Stimulated activated CD4-positive, alpha-beta T cell treated with anti-CD3 and anti-CD28 coated beads, TNF-alpha, amount 100 ng/mL, for 24 hours (primary cell): ENCODE measurements at places on chromosomes 13 and 19.

DNA sequence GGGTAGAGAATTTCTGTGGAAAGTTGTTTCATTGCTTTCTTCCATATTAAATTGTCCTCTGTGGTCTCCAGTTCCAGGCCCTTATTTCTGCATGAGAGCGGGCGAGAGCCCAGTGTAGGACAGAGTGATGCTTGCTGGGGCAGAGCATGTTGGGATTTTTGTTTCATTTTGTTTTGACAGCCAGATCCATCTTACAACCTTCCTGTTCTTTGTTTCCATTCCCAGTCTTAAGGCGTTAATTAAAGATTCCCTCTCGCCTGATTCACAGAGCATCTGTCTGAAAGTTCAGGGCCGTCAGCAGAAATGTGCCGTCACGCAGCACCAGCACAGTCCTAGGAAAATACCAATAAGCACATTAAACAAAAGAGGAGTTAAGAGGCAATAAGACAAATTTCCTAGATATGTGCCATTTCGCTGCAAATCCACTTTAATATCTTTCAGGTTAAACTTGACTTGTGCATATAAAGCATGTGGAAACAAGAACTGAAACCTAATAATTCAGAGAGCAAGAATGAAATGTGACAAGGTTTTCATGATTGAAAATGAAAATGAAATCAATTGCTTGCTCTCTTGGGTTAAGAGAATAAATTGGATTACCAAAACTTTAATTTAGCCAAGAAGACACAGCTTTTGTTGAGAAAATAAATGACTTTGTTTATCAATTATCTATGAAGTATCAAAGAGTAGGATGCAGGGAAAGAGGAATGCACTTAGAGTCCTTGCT, 210.7 kb upstream of the SLC10A2 start:
- no peak for DNase-seq

DNA sequence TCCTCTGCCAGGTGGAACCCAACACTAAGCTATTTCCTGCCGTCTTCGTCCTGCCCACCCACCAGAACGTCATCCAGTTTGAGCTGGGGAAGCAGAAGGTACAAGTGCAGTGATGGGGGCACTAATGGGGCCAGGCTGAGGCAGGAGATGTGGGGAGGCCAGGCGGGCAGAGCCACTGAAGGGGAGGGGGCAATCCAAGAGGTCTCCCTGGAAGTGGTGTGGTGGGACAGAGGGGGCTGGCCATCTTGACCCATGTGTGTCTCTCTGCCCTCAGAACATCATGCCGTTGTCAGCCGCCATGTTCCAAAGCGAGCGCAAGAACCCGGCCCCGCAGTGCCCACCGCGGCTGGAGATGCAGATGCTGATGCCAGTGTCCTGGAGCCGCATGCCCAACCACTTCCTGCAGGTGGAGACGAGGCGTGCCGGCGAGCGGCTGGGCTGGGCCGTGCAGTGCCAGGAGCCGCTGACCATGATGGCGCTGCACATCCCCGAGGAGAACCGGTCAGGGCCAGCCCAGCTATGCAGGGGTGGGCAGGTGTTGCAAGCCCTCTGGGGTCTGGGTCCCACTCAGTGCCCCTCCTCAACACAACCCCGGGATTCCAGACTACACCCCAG, 49.6 kb downstream of the RYR1 start:
- DNase-seq: no peak

DNA sequence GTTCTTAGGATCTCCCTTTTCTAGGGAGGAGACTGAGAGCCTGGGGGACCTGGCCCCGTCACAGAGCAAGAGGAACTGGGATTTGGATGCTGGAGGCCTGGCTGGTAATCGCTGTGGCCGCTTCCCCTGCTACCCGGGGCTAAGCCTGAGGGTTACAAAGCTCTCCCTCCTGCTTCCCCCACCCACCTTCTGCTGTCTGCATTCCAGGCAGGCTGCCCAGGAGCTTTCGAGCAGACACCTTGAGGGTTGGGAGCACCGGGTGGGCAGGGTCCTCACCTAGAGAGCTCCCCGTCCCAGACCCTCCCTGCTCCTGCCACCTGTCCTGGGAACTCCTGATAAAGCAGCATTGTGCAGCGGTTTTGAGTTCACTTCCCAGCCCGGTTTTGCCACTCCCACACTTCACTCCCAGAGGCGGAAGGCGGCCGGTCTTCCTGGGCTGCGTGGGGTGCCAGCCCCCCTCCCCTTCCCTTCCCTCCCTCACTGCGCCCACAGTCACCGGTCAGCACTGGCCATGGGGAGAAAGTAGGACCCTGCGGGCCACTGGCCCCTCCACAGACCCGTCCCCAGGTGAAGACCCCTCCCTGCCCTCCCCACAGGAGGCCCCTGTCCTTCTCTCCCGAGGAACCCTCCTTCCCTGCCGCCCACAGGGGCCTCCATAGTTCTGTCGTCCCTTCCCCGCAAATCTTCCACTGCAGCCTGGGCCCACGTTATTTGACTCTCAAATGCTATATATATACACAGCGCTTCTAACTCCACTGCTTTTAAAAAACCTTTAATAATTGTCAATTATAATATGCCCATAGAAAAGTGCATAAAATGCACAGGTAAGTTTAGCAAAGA, 8.1 kb downstream of the PAK4 start:
- DNase-seq: no peak

DNA sequence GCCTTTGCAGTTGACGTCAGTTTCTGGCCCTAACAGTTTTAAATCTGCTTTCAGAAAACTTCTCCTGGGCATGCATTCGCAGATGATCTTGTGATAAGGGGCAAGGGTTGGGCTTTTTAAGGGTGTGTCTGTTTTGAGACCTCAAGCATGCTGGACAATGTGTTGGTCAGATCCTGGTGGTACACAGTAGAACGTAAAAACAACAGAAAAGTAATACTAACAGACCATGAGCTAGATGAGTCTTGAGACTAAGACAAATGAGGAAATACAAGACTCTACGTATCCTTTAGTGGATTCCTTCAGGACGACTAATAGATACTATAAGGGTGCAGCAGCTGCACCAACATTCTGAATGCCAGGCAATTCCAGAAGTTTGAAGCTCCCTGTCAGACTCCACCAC, 237.6 kb downstream of the DNAJC15 start:
- no peak for DNase-seq

DNA sequence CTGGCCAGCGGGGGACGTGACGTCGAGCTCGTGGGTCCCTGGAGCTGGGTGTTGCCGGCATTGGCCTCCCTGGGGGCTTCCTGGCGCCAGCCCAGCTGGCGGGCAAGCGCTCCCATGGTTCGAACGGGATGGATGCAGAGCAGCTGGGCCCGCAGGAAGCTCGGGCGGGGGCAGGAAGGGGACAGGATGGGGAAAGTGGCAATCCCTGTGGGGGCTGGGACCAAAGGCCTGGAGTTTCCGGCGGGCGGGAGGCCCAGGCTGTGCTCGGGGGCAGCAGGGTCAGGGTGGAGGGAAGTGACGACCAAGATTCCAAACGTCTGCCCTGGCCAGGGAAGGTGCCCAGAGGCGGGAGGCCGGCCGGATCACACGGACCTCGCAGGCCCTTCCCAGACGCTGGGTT, 19.3 kb downstream of the PALM start:
- DNase-seq: no peak

DNA sequence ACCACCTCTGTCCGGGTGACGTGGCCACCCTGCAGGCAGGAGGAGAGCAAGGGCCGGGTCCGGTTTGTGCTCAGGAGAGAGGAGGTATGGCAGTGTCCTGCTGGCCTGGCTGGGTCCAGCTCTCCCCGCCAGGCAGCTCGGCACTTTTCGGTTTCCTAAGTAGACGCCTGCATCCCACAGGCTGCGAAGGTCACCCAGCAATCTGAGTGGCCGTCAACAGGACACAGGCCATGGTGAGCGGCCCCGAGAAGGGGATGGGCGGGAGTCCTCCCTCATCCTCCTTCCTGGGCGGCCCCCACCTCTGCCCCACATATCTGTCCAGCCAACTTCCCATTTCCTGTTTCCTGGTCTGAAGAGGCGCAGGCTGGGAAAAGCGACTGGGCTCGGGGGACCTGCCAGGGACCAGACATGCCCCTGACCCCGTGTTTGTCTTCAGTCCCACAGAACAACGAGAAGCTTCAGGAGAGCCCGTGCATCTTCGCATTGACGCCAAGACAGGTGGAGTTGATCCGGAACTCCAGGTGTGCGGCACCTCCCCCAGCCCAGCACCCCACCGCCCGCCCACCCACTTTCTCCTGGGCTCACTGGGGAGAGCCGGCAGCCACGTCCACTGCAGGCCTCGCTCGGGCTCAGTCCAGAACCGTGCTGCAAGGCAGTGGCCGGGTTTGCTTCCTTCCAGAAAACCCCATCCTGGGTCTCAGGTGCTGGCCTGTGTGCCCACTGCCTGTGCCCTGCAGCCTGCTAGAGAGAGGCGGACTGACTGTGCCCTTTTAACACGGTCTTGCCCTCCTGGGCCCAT, 16.3 kb downstream of the PIAS4 start:
- no peak for DNase-seq

- DNase-seq: no peak
These were observed 40.9 kb downstream of the ATP7B start for GRCh38 chr13:51970349-51970748.

DNA sequence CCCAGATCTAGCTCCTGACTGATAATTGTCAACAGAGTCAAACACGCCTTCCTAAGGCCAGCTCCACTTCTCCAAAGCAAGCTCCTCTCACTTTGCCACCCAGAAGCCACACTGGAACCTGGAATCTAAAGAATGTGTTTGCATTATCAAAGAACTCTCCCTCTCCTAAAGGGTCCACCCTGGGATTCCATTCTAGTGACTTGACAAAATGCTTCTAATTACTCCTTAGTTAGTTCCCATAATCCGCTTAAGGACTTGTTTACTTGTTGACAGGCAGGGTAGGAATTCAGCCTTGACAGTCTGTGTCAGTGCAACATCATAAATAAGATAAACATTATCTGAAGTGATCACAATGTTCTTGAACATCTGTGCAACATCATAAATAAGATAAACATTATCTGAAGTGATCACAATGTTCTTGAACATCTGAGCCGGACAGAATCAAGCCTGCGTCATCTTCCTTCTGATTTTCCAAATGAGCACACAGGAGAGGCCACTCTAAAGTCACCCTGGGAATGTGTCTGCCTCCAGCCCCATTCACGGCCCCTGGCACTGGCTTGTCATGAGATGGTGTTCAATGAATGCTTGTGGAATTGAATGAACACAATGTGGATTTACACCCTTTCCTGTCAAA, 512.1 kb downstream of the IRS2 start:
- DNase-seq: no peak

GRCh38 chr19:17687141-17687856, 855 bp downstream of the UNC13A start:
- DNase-seq: no peak

- no peak for DNase-seq
These were observed 423.4 kb downstream of the RFC3 start for GRCh38 chr13:34241332-34241731.

DNA sequence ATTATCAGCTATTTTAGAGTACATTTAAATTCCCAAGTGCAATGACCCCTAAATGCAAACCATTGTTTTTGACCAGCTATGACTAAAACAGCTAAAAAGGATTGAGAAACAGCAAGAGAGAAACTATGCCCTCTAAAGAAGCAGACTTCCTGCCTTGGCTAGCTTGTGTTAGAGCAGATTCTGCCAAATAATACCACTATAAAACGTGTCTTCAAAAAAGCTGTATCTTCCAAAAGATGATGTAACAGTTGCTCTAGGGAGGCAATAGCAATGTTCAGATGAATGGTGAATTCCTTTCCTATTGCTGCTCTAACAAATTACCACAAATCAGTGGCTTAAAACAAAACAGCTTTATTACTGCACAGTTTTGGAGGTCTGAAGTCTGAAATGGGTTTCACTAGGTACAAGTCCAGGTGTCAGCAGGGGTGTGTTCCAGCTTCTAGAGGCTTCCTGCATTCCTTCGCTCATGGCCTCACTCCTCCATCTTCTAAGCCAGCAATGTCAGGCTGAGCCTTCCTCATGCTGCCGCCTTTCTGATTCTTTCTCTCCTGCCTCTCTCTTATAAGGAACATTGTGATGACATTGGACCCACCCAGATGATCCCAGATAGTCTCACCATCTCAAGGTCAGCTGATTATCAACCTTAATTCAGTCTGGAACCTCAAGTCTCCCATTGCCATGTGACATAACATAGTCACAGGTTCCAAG, 84.5 kb downstream of the LRRC63 start:
- no peak for DNase-seq
